Hematopoietic multipotent progenitor cell treated with erythropoietin and hydrocortisone succinate and interleukin-3 and kit ligand, for 15 days (in vitro differentiated cells): ENCODE measurements at places on chromosomes 3 and 15.

GRCh38 chr3:136543385-136543784, 208.8 kb downstream of the STAG1 start:
- no peak for DNase-seq

GRCh38 chr3:13512451-13512850, 32.3 kb downstream of the HDAC11 start:
- no peak for DNase-seq

GRCh38 chr3:159499031-159499793, 489.4 kb upstream of the IL12A start:
- no peak for DNase-seq

GRCh38 chr3:183527428-183528379, 27.8 kb downstream of the KLHL6 start:
- DNase-seq: no peak

GRCh38 chr3:157290766-157291165, 130.8 kb upstream of the CCNL1 start:
- no peak for DNase-seq

DNA sequence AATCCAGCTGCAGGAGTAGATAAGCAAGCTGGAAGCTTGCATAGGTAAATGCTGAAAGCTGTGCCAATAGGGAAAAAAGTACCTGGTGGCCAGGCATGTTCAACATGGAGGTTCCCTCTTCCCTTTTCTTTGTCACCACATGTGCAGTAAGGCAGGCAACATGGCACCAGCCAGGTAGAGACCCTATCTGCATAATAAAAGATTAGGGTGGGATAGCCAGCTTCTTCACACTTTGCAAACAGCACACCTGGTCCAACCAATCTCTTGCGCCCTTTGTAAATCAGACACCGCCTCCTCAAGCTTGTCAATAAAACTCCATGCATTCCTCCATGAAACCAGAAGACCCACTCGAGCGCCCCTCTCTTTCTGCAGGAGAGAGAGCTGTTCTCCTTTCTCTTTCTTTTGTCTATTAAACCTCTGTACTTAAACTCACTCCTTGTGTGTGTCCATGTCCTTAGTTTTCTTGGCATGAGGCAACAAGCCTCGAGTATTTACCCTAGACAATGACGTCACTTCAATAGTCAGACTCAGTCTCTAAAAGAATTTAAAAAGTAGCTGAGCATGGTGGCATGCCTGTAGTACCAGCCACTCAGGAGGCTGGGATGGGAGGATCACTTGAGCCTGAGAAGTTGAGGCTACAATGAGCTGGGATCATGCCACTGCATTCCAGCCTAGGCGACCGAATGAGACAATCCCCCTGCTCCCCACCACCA, 256.3 kb downstream of the SCAPER start:
- no peak for DNase-seq

DNA sequence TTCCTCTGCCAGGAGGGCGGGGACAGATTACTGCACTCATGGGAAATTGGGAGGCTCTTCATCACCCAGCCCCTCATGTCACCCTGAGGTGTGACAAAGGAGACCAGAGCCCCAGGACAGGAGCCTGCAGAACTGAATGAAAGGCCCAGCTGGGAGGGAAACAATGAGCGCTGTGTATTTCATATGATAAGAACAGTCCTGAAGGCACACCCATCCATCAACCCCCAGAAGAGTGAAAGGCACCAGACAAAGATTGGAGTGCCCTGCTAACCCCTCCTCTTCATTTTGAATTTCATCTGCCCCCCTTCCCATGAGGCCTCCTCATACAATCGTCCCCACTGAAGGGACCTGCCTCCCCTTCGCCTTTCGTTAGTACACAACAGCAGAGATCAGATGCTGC, 160.0 kb upstream of the PRICKLE2 start:
- DNase-seq: no peak
